ENCODE measurements at places on chromosomes 7 and 10.

DNA sequence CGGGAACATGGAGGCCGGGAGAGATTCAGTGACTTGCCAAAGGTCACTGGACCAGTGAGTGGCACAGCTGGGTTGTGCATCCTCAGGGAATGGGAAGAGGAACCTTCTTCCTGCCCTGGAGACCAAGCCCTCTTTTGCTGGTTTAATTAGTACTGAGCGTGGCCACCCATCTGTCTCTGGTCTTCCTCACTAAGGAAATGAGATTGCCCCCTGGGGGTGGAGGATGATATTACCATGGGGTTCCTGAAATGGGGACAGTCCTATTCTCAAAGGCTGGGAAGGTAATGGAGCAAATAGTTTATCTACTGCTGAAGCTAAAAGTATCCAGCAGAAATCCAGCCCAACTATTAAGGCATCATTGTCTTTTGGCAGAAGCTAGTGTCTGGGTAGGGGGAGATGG is 98.6 kb upstream of the FGFR2 start:
- no peak for DNase-seq

DNA sequence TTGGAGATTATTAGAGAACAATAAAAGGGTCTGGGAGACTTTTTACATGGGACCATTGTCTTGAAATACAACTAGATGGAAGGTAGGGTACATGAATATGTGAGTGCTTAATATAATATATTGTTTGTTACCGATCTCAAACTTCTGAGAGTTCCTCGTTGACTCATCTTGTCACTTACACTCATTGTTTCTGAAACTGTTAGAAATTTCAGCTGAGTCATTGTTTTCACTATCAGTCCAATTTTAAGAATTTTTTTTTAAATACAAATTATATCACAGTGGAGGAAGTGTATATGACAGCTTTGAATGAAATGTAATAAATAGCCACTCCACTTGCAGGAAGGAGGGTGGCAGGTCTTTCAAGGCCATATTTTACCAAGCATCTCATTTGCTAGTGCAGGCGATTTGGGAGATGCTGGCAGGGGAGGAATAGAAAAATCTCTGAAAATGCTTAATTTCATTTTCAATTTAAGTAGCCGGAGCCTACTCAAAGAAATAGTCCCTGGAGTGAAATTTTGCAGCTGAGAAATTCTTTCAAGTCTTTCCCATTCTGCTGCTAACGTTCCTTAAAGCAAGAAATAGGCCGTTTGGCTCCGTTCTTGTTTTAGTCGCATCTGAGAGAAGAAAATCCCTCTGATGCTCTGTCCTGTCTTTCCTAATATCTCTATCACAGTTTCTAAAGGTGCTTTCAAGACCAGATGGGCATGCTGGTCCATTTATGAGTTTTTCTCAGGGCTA is 1404.2 kb upstream of the CELF2 start:
- DNase-seq, result no peak

- DNase-seq, result no peak
Observed at GRCh38 chr10:124741922-124742412, 2.2 kb downstream of the FAM53B start.

DNA sequence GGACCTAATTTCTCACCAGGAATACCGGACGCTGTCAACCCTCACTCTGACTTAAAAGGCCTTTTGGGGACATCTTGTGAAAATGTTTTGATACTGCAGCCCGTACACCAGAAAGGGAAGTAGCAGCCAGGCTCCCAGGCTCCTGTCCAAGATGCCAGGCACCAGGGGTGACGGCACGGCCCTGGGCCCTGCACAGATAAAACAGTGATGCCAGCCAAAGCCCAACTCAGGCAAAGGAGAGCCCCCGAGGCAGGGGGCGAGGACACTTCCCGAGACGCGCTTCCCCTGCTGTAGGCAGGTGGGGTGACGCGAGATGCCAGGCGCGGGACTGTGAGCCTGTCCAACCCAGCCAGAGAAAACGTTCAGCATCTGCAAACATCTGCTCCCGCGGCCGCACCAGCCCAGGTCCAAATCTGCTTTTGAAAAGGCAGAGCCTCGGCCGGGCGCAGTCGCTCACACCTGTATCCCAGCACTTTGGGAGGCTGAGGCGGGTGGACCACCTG is 15.7 kb downstream of the ZFAND2A start:
- no peak for DNase-seq

GRCh38 chr10:84026821-84027257 is 112.5 kb upstream of the GHITM start:
- DNase-seq, result no peak

GRCh38 chr7:45253368-45253767 is 95.8 kb downstream of the RAMP3 start:
- DNase-seq, result no peak

GRCh38 chr7:122140918-122141317 is 3.1 kb downstream of the AASS start:
- DNase-seq, result no peak

DNA sequence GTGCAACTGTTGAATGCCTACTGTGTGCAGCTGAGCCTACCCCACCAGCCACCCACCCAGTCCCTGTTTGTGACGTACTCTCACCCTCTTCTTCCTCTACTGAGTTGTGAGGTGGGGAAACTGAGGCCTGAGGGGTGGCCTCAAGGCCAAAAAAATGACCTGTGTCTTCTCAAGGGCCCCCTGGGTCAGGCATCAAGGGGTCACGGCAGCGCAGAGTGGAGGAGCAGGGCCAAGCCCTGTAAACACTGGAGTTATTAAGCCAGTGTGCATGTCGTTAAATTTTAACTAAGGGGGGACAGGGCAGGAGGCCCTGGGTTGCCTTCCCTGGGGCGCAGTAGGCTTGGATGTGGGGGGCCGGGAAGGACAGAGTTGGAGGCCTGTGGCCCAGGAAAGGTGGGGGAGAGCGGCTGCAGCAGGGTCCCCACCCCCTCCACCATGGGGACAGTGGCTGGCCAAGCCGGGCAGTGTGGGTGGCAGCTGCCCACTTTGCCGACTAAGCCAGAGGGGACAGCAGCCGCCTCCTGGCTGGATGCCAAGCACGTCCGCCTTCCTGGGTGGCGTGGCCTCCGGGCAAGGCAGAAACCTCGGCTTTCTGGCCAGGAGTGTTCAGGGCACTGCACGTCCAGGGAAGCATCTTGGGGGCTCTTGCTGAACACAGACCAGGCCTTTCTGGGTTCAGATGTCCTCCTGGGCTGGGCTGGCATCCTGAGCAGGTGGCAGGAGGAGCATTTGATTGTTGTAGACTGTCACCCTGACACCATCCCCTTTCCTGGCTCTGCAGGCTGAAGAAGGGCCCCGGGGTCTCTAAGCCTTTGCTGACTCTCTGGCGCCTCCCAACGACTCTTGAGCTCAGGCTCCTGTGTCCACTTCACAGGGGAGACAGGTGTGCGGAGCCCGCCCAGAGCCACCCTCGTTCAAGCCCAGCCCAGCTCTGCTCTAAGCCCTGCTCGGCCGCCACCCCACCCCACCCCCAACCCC is 1.9 kb downstream of the SLC29A4 start:
- DNase-seq, result peak; percentile 75

DNA sequence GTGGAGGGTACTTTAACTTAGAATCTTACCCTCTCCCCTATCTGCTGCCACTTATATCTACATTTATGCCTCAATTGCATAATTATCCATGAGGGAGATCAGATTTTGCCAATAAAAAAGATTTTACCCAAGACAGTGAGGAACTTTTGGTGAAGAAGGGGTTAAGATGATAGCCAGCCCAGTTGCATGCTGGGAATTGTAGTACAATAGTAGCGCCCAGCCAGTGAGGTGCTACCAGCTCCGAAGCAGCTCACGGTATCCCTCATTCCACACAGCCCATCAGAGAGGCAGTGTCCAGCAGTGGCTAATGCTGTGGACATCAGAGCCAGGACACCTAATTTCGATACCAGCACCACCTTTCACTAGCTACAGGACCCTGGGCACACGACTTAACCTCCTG is 5.9 kb upstream of the LGI1 start:
- DNase-seq, result no peak

DNA sequence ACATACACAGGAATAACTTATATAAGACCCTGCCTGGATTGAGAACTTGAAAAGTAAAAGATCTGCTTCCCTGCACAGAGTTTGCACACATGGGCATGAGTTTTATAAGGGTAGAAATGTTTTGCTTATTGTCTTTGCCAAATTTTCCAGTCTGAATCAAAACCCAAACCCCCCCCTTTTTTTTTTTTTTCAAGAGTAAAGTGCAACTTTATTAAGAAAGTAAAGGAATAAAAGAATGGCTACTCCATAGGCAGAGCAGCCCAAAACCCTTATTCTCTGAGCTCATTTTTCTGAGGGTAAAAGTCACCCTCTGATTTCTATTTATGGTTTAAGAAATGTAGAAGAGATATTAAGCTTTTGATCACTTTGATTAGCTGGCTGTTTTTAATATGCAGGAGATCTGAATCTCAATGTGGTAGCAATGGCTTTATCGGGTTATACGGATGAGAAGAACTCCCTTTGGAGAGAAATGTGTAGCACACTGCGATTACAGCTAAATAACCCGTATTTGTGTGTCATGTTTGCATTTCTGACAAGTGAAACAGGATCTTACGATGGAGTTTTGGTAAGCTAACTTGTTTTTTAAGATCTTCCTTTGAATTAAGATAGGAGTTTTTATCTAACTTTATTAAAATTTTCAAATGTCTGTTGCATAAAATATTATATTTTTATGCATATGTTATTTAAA is 18.7 kb downstream of the MIOS start:
- no peak for DNase-seq

Data from NCI-H774 (cell line).